Urinary bladder (tissue), 4 donors: ENCODE measurements at places on chromosomes 4 and X.

GRCh38 chrX:110086162-110086915, 83.4 kb downstream of the TMEM164 start:
- no peak for DNase-seq

- no peak for DNase-seq
Measured at GRCh38 chr4:7383266-7383665, 51.5 kb downstream of the PSAPL1 start.

- DNase-seq = no peak
Measured at GRCh38 chrX:15498741-15499140, 1.9 kb upstream of the BMX start.

- DNase-seq = no peak
Measured at GRCh38 chr4:67556436-67556835, 2.1 kb upstream of the STAP1 start.

DNA sequence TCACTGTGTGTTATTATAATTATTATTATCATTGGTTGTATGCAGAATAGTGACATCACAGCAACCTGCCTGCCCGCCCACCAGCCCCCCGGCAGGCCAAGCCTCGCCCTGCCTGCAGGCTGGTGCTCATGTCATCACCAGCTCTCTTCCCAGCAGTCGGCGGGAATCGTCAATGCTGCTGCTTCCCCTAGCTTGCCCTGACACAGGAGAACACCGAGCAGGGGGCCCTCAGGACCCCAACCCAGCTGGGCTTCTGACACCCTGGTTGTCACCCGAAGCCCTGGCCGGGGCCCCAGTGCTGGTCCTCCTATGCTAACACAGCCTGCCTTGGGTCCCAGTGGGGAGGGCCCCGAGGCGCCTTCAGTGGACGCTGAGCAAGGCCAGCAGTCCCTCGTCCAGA, 100.6 kb downstream of the PPP2R2C start:
- no peak for DNase-seq

GRCh38 chr4:100063355-100063754, 113.3 kb upstream of the H2AZ1 start:
- DNase-seq = no peak

- DNase-seq = no peak
Measured at GRCh38 chrX:21658152-21658737, at the start of gene KLHL34. KLHL34 (minus strand) TSS chrX:21658330; CDS start chrX:21657788, 542 bp downstream.

GRCh38 chr4:8737075-8737474, 134.6 kb downstream of the HMX1 start:
- DNase-seq = no peak

DNA sequence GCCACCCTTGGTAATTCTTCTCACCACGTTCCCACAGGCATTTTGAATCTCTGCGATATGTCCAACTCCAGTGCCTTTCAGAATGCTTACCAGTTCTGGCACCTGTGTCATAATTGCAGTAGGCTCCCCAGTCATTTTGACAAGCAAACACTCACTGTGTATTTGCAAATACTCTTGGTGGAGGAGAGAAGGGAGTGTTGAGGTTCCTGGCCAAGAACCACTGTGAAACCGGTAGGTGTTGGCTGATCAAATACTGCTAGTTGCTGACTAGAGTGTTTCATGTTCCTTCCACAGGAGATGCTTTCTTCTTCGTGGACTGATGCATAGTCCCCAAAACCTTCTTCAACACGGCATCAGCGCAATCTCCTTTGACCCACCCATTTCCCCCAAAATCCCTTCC, 16.0 kb upstream of the NLGN4X start:
- DNase-seq = no peak

DNA sequence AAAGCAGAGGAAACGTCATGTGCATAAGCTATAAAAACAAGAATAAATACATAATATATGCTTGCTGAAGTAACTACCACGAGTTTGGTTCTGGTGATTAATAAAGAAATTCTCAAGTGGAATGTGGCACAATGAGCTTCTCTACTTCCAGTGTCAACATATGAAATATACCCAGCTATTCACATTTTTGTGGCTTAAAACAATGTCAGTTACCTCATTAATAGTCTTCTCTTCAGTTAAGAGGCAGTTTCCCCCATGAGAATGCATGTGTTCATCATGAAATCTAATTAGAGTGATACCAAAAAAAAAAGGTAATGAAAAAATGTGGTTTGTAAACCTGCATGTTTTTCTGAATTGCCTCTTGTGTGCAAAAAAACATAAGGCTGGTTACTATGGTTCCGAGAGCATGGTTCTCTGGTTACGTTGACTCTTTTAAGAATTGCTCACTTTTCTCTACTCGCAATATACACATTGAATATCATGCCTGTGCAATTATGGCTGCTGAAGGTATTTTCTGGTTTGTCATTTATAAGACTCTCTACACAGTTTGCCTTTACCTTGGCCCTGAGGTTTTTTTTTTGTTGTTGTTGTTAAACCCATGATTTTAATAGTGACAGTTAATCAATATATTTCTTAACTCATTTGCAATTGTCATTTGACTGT, 108.2 kb downstream of the PCDH7 start:
- no peak for DNase-seq

DNA sequence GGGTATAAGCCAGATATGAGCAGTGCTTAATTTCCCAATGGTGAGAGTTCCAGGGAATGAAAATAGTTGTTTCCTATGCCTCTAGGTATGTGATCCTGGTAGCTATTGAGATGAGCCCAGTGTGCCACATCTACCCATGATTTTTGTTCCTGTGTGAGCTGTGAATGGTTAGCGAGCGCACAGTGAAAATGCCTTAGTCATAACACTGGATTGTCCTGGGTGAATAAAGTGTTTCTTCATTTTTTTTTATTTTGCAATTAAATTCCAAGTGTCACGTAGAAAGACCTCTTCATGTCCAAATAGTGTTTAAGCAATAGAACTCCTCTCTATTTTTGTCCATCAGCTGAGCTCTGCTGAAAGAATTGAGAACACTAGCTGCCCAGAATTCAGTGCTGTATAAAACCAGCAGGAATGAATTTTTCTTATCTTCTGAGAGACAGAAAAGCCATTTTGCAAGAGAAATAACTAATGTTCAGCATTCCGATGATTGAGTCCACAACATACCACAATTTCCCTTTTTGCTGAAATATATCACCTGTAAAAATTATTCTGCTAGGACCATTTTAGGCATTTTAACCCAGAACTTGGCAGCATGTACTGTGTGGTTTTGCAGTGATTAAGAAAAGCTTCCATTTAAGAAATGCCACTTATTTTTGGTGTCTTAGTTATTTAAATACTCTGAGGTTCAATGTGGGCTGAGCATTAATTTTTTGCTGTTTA, 5.6 kb downstream of the MAOA start:
- no peak for DNase-seq

DNA sequence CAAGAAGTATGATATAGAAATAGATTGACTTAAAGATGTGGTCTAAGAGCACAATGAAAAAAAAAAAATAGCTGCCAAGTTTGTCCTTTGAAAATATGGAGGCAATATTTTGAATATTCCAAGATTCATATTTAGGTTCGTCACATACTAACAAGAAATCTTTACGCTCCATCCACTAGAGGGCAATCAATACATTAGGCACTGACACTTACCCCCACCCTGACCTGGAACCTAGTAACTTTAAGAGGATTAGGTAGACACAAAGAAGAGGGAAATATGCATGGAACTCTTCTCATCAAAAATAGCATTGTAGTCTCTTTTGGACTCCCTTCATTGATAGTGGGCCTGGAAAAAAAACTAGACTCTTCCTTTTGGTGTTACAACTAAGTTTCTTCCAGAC, 1108.1 kb downstream of the PCDH19 start:
- no peak for DNase-seq

DNA sequence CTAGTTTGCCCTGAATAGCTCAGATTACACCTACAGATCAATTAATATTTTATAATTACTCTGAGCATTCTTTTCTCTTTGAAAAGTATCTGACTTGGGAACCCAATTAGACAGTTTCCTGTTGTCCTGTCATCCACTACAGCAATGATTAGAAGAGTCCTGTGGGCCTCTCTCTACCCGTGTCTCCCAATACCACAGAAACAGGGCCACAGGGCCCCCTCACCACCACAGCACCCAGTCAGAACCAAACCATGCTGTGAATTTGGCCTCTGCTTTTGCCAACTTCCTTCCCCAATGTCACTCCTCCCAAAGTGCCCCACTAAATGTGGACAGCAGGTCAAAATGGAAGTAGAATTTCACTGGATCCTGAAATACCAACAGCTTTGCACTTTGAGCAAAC, 10.3 kb downstream of the USP46 start:
- no peak for DNase-seq

- no peak for DNase-seq
Measured at GRCh38 chrX:27619975-27620374, 29.8 kb downstream of the DCAF8L2 start.

- no peak for DNase-seq
Measured at GRCh38 chr4:97493815-97494518, 649.3 kb downstream of the STPG2 start.

- DNase-seq = no peak
Measured at GRCh38 chrX:264634-265455, 16.3 kb upstream of the PLCXD1 start.

DNA sequence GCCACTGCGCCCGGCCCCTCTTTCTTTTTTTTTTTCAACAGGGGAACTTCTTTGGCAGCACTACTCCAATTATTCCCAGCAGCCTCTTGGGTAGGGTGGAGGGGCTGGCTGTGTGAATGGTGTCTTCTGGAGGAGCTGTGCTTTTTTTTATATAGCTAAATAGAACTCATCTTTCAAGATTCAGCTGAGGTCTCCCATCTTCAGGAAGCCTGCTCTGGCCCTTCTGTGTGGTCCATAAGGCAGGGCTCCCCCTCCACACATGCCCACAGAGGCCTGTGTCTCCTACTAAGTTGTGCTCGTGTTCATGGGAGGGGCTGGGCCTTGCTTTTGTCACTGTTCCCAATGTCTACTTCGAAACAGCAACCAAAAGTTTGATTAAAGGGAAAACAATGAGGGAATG, 116.8 kb downstream of the AFAP1 start:
- no peak for DNase-seq

DNA sequence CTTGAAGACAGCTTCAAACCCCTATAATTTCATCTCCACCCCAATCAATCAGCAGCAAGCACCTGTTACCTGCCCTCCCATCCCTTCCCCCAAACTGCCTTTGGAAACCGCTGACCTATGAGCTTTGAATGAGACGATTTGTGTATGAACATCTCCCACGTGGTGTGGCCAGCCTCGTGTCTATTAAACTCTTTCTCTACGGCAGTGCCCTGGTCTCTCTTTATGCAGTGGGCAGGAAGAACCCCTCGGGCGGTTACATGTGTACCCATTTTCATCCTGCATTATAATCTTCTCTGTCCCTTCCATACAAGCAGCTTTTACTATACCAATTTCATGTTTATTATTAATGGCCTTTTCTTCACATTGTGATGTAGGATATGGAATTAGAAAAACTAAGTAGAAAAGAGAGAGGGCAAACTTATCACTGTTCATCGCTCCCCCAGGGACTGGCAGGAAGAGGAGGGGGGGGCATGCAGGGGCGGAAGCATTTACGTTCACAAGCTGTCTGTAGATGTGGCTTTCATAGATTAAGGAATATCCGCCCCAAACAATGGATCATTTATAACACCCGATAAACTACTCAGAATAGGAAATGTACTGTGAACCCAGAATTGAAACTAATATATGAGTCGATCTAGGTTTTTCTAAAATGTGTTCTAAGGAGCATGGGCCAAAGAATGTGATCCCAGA, 95.5 kb upstream of the ZNF518B start:
- DNase-seq = no peak

DNA sequence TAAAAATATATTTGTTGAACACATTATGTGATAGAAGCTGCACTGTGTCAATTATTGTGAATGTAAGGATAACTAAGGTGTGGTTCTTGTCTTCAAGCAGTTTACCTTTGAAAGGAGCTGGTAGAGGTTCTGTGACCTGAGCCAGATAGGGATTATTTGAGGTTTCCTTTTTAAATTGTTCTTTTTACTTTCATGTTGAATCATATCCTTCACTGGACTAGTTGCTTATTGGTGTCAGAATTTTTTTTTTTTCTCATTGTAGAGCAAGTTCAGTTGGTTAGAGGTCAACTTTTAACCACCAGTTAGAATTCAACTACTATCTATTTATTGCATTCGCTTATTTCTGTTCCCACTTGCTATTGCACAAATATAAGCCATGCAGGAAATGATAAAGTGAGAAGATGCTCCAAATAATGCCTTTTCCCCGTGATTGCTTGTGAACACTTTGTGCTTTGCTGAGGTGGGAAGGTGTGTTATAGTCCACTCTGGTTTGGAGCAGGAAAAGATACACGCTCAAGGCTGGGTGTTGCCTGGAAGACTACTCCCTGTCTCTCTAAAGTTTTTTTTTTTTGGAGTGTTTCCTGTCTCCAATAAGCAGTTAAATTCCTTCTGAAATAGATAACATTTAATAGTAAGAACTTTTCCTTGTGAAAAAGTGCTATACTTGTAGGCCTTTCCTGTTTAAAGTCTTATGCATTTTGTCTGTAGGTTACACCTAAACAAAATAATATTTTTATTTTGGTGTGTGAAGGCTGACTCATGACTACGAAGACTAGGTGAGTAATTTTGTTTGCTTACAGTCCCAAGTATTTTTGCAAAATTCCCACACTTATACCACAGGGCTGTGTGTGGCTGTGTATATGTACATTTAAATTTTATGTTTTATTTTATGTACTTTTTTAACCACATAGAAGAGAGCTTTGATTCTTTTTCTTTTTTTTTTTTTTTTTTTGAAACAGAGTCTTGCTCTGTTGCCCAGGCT, 83.8 kb upstream of the LCORL start:
- no peak for DNase-seq

- no peak for DNase-seq
Measured at GRCh38 chrX:128439159-128439558, 387.0 kb upstream of the ACTRT1 start.

GRCh38 chr4:102036016-102036415, 245.5 kb downstream of the BANK1 start:
- no peak for DNase-seq

DNA sequence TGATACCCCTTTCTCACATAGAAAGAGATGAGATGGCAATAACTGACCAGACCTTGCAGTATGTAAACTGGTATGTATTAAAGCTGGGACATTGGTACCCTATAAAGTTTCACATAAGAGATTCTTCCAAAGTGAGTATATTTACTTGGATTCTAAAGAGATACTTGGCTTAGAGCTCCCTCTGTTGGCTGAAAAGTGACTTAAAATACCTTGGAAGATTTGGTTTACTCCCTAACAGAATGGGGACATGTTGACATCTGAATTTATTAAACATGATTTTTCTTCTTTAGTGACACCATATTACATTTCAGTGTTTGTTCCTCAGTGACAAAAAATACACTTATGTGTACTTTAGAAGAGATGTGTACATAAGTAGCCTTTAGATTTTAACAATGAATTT, 47.9 kb upstream of the RGN start:
- peak; percentile 17 for DNase-seq

GRCh38 chrX:16125520-16126149, 2.3 kb downstream of the GRPR start:
- DNase-seq = no peak
